ENCODE measurements at places on chromosomes 2 and 18.
A peak's percentile ranks its signal among the peaks of the same experiment; 100 is the strongest.

DNA sequence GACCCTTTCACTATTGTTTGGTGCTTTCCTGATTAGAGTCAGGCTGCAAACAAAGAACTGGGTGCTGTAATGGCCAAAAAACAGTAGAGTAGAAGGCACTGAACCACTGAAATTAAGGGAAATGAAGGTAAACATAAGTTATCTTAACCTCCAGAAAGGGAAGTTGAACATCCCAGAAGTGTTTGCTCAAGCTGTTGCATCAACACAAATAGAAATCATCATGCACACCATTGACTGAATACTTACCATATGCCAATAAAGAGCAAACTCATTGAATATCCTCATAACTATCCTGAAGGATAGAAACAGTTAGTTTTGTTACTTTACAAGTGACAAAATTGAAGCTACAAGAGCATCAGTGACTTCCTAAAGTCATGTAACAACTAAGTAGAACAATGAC lies 477.4 kb upstream of the CHST9 start:
- no peak for DNase-seq

- no peak for DNase-seq
Observed at GRCh38 chr18:53756610-53756972, 467.9 kb downstream of the MBD2 start.

- DNase-seq, result no peak
Observed at GRCh38 chr18:28284132-28284531, 107.2 kb upstream of the CDH2 start.

DNA sequence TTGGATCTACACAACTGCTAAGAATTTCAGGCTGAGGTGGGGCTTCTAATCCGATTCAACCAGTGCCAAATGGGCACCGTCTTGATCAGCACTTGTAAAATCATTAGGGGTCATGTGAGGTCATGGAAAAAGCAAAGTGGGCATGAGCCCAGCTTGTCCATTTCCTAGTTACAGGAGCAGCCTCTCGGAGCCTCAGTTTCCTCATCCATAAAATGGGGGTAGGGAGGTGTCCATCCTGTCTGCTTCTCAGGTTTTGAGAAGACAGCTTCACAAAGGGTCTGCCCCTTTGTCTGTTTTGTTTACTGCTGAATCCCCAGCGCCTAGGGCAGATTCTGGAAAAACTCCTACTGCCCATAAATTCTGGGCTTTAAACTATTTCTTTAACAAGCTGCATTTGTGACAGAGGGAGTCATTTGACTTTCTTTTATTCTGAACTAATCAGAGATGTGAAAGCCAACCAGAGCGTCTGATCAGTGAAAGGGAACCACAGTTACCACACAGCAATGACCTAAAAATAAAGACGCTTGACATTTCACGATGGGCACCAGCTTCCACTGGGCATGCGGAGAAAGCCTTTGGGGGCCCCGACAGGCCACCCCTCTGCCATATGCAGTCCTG lies 38.9 kb downstream of the DNMT3A start:
- no peak for DNase-seq

- DNase-seq, result no peak
Observed at GRCh38 chr18:79272916-79273315, 122.8 kb upstream of the NFATC1 start.

DNA sequence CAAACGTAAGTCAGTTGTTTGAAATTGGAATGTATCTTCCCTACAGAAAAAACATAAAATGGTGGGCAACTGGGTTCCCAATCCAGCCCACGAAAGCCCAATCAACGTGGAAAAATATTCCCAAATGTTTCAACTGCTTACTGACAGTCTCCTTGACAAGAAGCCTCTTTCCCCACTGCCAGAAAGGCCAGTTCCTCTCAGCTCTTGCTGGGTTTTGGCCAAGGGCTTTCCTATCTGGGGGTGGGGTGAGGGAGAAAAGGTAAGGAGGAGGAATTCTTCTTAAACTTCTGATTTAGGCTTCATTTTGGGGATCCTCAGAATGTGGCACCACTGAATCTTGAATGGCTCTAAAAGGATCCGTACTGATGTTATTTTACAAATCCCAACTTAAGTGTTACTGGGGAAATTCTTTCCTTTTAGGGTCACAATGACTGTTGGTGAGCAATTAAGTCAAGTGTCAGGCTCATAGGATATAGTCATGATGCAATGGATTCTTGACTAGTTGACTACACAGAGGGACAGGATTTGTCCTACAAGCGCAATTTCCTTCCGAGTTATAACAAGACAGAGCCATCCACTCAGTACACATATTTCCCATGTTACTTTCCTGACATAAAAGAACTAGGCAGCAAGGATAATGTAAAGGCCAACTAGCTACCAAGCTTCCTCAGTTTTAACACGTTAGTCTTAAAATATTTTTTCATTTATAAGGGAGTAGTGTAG lies 73.6 kb downstream of the SPRED2 start:
- no peak for DNase-seq

GRCh38 chr18:10850840-10851239 lies 298.5 kb downstream of the PIEZO2 start:
- no peak for DNase-seq

DNA sequence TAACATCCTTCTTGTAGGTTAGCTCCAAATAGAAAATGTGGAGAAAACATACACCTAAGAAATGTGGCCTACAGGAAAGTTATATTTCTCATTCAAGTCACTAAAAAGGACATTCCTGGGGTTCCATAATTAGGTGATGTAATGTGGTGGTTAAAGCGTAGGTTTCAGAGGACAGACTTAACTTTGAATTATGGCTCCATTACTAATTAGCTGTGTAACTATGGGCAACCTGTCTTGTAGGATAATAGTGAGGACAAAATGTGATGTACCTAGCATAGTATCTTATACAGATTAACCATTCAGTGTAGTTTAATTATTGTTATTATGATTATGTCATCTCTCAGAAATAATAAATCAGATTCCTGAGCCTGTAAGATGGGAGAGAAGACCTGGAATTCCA lies 602.5 kb downstream of the TSN start:
- DNase-seq, result no peak

- no peak for DNase-seq
Observed at GRCh38 chr2:96073170-96073775, 38.6 kb upstream of the GPAT2 start.

DNA sequence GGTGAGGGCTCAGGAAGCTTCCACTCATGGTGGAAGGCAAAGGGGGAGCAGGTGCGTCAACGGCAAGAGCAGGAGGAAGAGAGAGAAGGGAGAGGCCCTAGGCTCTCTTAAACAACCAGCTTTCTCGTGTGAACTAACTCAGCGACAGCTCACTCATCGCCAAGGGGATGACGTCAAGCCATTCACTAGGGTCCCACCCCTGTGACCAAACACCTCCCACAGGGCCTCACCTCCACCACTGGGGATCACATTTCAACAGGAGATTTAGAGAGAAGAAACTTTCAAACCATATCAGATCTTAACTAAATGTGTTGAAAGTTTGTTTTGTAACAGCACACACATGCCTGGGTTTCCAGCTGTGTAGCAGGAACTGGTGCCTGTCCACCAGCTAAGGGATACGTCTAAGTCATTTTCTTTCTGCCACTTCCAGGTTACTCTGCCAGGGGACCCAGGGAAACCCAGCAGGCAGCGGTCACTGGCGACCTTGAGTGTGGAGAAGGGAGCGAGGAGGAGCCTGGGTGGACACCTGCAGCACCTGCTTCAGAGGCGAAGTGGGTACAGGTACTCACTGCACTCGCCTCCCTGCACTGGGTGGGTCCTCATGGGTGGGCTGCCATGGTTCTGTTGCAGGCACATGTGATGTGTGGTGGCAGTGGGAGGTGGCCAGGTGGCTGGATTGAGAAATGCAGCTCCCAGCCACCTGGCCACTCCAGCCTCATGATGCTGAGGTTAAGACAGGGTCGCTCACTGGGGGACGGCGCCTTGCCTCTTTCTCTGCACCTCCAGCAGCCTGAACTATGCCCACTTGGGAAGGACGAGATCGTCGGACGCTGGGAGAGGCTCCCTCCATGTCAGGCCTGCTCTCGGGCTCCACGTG lies 8.4 kb upstream of the GPC1 start:
- DNase-seq, result peak; percentile 44

- peak; percentile 73 for DNase-seq
Observed at GRCh38 chr18:22286585-22286984, 117.2 kb downstream of the GATA6 start.

DNA sequence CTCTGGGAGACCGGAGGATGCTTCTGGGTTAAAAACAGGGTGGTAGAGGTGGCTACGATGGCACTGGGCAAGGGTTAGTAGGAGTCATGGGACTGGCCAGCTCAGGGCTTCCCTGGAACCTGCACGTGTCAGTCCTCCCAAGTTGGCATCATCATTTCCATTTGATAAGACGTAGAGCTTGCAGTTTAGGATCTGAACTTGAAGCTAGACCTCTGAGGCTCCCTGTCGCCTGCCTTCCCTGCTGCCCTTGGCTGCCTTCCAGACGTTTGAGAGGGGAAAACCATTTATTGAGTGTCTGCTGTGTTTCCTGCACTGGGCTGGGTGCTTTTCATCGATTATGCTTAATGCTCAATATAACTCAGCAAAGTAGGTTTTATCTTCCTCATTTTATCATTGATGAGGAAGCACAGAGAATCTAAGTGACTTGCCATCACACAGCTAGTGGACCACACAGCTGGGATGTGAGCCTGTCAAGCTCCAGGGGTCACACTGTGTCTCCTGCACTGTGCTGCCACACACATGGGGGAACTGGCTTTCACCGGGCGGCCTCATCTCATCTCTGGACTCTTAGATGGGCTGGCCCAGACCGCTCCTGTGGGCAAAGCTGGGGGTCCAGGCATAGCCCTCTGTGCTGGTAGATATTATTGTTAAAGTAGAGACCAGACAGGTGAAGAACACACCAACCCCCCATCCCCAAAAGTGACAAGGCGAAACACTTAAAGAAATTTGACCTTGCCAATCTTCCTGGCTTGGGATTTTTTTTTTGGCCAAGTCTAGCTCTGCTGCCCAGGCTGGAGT lies 7.8 kb downstream of the NT5DC4 start:
- no peak for DNase-seq

- DNase-seq, result no peak
Observed at GRCh38 chr2:237625216-237625705, 2.1 kb upstream of the LRRFIP1 start.

GRCh38 chr2:118848381-118849225 lies 1.2 kb upstream of the EN1 start:
- peak; percentile 9 for DNase-seq

DNA sequence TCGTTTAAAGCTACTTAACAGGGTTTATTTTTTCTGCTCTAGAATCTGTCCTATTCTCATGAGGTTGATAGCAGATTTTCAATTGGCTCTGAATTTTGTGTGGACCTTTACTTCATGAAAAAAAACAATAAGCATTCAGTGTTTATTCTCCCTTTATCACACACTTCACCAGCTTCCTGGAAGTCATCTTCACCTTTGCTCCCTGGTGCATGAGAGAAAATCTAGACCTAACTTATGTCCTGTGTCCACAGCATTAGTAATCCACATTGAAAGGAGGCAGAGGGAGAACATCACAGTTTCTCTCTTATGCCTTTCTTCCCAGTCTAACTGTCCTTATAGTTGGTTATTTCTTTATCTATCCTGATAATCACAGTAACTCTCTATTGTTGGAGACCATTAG lies 316.1 kb downstream of the PTH2R start:
- no peak for DNase-seq

- no peak for DNase-seq
Observed at GRCh38 chr2:37851828-37852584, 73.1 kb upstream of the RMDN2 start.

DNA sequence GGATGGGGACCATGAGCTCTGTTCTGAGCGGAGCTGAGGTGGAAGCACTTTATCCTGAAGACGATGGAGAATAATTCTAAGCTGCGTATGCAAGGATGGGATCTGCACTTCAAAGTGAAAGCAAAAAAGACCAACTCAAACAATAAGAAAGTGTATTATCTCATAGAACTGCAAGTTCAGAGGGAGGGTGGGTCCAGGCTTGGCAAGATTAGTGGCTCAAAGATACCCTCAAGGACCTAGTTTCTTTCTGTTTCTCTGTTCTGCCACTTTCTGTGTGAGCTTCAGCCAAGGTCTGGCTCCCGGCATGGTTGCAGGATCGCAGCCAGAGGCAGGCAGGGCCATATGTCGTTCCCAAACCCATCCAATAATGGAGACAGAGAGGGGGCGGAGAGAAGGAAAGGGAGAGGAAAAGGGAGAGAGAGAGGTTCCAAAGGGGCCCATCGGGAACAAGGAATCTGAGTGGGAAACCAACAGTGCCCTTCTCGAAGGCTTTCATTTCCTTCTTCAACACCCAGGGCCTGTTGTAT lies 169.2 kb upstream of the NCK2 start:
- DNase-seq, result no peak

GRCh38 chr18:49137585-49137984 lies 186.8 kb upstream of the SMAD7 start:
- DNase-seq, result no peak

DNA sequence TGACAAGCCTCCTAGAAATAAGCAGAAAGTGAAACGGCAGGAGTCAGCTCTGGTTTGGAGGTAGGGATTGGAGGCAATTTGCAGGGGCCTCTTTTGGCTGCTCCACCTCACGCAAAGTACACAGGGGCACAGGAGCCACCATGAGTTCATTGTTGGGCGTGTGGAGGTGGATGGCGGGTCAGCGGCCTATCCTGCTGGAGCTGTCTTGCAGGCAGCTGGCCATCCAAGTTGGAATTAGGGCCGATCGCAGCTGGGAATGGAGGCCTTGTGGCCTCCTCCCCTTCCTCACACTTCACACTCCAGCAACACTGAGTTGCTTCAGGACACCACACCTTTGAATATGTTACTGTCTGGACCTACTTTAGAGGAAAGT lies 171.5 kb downstream of the MYCN start:
- DNase-seq, result no peak

GRCh38 chr2:141820893-141821292 lies 309.9 kb downstream of the LRP1B start:
- no peak for DNase-seq

DNA sequence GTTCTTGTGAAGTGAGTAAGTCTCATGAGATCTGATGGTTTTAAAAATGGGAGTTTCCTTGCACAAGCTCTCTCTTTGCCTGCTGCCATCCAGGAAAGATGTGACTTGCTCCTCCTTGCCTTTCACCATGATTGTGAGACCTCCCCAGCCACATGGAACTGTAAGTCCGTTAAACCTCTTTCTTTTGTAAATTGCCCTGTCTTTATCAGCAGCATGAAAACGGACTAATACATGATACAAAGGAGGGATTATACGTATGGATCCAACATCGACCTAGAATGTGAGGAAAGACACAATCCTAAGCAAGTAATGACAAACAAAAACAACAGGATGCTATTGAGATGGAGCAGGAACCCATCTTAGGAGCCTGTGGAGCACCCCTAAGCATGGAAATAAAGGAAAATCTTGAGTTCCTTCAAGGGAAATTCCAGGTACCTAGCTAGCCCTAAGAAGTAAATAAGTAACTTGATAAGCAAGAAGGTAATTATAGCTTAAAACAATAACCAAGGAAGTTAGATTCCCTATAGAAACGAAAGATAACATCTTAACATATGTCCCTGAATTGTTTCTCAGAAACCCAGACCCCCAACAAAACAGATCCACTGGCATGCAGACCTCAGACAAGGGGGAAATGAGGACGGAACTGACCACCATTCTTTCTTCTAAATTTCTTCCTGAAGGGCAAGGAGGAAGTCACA lies 1.5 kb upstream of the TNFRSF11A start:
- no peak for DNase-seq

All from Peyer's patch (tissue), 4 donors.